ENCODE measurements at places on chromosomes 6 and 20. TPM values are rescaled to one million over a fixed set of nuclear protein-coding genes. Genes with fewer than 3 reads are reported as not detected.

Gene RSPH9
- total RNA-seq, result not detected

Gene ARFGEF3
- total RNA-seq, result under 0.01 TPM

Gene CD93
- not detected for total RNA-seq

Gene BMP5
- total RNA-seq, result not detected

Gene PRPH2
- total RNA-seq, result 2.6 TPM

Gene KIAA0408
- 5.0 TPM for total RNA-seq

Gene ADGRF5
- total RNA-seq, result not detected

Data from LHCN-M2 (cell line).